ENCODE measurements at places on chromosomes 4 and X. TPM values are rescaled to one million over a fixed set of nuclear protein-coding genes. Genes with fewer than 3 reads are reported as not detected.

FAM193A gene
- 29.1 TPM for total RNA-seq

DNA sequence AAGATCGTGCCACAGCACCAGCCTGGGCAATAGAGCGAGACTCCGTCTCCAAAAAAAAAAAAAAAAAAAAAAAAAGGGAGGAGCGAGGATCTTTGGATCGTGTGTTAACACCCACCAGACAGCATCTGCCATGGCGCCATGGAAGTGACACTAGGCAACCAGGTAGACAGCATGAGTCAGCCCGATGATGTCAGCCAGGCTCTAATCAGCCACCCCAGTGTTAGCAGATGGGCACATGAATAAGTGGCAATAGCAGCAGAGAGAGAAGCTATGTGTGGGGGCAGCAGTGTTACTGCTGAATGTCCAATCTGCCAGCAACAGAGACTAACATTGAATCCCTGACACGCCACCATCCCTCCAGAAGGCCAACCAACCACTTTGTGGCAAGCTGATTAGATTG, 6.6 kb downstream of the SYN1 start:
- no peak for DNase-seq

DNA sequence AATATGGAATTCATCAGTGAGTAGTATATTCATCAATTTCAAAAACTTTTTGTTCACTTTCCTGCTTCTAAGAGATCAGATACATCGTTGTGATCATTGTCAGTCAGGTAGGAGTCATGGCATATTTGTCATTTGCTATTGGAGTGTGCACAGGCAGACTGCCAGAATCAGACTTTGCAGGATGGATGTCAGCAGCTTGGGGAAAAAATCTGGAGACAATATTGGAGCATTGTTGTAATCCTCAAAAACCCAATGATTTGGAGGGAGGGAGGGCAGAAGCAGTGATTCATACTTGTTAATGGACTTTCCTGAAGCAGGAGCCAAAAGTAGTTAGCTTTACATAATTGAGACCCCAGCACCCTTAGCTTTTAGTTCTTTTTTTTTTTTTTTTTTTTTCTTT, 59.6 kb upstream of the DRP2 start:
- DNase-seq: no peak

DNA sequence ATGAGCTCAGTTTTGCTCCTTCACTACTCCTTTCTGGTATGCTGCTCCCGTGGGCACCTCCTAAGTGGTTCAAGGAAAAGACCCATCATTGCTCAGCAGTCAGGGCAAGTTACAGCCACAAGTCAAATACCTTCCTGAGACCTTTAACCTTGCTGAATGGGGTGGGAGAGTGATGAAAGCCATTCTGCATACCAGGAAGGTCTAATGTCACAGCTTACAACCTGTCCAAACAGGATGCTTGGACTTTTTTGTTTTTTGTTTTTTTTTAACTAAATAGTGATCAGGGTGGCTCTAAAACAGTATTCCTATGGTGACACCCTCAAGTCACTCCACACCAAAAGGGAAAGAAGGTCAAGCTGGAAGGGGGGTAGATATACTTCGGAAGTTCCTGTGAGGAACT, 93.1 kb downstream of the GPC3 start:
- peak; percentile 45 for DNase-seq

CXCL13 gene
- not detected for total RNA-seq

UCHL1 gene
- total RNA-seq: 638 TPM

DNA sequence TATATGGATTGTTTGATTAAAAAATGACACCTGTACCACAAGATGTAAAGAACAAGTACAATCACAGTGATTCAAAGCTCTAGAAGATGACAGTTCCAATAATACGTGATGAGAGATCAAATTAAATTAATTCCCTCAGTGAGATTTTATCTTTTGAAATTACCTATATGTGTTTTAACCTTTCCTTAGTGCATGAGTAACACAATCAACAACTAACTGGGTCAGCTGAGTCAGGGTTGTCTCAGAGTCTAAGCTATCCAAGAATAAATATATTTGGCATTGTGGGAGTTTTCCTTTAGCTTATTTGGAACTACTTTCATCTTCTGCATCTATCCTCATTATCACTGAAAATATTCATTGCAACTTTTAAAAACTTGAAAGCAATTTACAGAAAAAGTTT, 162.8 kb downstream of the WDFY3 start:
- no peak for DNase-seq

GRCh38 chrX:56797574-56798338, 68.7 kb downstream of the NBDY start:
- DNase-seq: no peak

DNA sequence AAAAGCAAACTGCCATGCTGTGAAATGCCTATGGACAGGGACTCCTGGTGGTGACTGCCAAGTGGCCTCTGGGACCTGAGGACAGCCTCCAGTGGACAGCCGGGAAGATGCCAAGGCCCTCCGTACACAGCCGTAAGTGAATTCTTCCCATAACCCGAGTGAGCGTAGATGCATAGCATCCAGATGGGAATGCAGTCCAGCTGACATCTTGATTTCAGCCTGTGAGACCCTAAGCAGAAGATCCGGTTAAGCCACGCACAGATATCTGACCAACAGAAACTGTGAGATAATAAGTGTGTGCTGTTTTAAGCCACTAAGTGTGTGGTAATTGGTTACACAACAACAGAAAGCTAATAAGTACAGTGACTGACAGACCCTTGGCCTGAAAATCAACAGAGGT, 55.9 kb downstream of the TMEM156 start:
- no peak for DNase-seq

DNA sequence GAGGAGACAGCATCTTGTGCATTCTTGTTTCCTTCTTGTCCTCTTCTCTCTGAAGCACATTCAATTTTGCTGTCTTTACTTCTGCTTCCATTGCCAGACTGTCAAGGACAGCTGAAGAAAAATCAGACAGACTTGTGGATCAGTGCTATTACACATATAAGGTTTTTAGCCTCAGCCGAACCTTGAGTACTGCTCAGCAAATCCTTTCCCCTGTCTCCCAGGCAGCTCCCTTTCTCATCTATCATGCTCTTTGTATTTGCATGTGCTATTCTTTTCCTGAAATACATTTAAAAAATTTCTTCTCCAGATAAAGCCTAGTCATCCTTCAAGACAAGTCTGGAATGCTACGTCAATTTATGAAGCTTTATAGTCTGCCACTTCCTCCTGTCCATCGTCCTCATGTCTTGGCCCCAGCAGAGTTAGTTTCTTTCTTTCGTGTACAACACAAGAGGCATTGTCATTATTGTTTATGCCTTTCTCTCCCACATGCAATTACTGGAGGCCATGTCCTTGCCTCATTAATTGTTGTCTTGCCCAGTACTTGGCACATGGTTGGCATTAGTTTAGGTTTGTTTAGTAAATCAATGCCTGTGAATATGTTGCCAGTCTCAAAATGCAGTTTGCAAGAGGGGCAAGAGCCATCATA, 45.1 kb downstream of the ADGRL3 start:
- DNase-seq: no peak

DNA sequence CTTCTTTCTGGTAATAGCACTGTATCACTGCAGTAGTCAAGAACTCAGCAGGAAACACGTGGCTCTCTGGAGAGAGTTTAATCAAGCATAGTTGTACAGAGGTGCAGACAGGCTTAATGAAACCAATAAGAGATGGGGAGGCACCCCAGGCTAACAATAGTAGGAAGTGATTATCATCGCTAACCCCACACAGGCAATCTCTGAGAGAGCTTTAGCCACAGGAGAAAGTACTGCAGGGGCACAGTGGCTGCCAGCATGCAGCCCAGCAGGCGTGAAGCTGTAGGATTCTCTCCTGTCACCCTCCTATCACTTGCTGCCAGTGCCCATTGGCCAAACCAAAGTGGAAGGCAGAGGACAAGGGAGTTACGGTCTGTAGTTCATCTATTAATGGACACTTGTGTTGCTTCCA, 450.0 kb upstream of the RASGEF1B start:
- peak; percentile 28 for DNase-seq

DNA sequence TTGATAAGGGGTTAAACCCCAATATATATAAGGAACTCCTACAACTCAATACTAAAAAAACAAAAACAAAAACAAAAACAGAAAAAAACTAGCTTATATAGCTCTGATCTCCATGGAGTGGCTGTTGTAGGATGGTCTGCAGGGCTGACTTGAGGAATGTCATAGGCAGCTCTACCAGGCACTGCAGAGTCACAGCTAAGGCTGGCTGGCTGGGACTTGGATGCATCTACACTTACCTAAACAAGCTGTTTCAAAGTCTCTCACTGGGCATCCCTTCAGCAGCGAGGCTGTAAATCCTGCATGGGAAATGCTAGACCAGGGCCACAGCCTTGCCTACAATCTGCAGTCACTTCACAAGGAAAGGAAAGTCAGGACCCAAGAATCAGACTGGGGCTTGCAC, 61.3 kb downstream of the HOPX start:
- peak; percentile 15 for DNase-seq

DNA sequence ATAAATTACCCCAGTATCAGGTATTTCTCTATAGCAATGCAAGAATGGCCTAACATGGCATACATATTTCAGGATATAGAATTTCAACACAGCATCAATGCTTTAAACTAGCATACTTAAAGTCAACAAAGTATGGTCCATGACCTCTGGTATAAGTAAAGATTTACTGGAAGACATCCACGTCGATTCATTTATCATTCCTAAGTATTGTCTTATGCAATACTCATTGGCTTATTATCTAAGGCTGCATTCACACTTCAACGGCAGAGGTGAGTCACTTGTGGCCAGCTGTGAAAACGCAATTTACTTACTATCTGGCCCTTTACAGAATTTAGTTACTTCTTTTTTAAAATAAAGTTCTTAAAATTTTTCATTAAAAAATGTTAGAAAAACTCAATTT, 42.6 kb downstream of the ADGRA3 start:
- DNase-seq: no peak

AKAP14 gene
- total RNA-seq: not detected

DNA sequence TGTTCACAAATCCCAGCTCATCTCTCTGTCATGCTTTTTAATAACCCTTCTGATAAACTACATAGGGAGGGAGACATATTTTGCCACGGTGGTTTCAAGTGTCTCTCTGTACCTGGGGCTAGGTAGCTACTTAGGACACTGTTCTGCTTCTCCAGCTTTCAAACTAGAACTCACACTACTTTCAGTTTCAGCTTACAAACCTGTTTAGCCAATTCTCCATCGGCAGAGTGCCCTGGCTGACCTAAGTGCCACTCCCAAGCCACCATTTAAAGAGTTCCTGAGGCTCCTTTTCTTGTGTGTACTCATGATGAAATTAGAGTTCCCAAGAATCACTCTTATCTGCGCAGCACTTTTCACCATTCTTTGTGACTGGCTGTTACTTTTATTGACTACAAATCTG, 899.2 kb downstream of the FAT4 start:
- DNase-seq: no peak

DNA sequence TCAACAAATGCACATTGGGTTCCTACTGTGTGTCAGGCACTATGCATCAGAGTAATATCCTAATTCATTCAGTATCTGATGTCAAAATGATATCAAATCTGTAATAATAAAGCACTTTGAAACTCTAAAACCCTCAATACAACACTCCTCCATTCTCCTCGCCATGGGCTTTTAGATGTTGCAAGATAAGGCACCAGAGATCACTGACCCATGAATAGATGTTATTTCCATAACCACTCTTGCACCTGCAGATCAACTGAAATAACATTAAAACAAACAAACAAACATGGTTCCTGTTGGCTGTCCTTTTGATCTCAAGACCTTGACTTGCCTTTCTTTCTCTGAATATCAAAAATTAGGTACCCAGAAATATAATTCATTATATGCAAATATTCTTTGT, 100.2 kb downstream of the MAB21L2 start:
- no peak for DNase-seq

SPANXD gene
- not detected for total RNA-seq

DNA sequence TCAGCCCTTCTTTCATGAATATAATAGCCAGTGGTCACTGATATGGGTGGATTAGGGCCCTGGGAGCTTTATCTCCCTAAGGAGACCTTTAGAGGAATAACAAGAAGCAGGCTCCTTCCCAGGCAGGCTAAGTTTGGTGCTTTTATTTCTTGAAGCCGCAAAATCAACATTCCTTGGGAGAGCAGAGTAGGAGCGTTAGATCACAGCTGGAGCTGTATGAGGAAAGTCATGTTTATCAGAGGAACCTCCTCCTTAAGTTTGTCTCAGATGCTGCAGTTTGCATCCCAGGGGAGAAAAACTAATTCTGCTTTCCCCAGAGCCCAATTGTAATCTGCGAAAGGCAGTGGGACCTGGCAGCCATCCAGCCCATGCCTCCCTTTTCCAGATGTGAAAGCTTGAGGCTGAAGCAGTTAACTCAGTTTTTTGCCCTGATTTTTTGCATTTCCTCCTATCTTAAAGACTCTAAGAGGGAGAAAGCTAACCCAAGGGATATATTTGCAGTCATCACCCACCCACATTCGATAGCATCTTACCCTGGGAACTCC, 186.0 kb upstream of the FRMPD4 start:
- no peak for DNase-seq

DNA sequence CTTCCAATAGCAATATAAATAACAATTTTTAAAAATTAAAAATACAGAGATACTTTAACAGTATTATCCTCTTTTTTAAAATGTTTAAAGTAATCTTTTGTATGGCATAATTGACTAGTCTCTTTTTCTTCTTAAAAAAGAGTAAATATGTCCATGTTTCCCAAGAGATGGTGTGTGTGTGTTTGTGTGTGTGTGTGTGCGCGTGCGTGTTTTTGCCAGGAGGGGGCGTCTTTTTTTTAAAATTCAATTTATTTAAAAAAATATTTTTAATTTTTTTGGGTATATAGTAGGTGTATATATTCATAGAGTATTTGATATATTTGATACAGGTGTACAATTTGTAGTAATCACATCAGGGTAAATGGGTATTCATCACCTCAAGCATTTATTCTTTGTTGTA, 1073.7 kb downstream of the PCDH7 start:
- no peak for DNase-seq

DNA sequence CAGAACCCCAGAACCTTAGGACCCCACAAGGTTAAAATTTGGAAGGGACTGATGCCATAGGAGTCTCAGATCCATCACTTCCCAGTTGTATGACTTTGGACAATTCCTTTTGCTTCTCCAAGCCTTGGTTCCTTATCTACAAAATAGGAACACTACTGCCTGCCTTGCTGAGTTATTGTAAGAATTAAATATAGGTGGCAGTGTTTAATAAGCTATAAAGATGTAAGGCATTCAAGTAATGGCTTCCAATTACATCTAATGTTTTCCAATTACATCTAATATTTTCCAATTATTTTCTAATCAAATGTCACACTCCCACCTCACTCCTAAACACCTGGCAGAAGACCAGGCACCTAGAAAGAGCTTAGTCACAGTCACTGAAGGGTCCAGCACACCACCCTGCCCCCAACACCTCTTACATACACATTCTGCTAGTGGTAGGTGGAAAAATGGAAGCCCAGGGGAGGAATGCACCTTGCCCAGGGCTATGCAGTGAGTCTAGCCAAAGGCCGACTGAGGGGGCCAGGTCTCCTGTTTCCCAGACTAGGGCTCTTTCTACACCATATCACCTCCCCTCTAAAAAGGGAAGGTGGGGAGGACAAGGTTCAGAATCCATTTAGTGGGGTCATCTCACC, 24.5 kb upstream of the KDM5C start:
- DNase-seq: no peak

TRIML2 gene
- 0.65 TPM for total RNA-seq
